ENCODE measurements at places on chromosomes 6 and 20. TPM values are rescaled to one million over a fixed set of nuclear protein-coding genes. Genes with fewer than 3 reads are reported as not detected.

DNA sequence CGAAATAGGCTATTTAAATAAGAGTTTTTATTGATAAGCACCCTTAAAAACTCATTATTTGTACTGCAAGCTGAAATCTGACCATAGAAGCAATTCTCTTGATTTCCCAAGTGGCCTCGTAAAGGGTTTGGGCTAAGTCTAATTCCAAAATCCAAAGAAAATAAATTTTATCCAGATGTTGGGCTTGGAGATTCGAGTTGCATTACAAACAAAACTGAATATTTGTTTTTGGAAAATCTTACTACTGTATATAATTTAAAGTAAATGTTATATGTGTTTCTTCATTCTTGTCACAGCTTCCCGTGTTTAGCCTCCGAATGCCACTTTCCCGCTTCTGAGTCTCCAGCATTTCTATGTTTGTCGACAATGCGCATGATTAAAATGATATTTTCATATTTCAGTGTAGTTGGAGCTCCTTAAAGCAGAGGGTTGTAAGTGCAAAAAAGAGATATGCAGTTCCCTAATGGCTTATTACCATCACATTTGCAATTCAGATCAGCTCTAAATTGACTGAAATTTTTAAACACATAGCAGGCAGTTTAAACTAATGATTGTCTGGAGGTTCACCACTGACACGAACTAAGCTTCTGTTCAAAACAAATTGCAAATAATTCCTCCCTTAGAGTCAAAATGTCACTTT lies 47.0 kb downstream of the PRL start:
- no peaks in the 10 kb centered on the region for H3K36me3 ChIP-seq
- no peaks in the 10 kb centered on the region for H3K27me3 ChIP-seq
- DNase-seq, result no peak

GRCh38 chr6:41713650-41714291 lies 21.6 kb downstream of the TFEB start:
- H3K27me3 ChIP-seq, result no peaks in the 10 kb centered on the region
- H3K27ac ChIP-seq, result peak overlapping the region; percentile 90
- no peaks in the 10 kb centered on the region for H3K36me3 ChIP-seq
- peaks cover 84% of the 10 kb centered on the region for H3K4me1 ChIP-seq

DNA sequence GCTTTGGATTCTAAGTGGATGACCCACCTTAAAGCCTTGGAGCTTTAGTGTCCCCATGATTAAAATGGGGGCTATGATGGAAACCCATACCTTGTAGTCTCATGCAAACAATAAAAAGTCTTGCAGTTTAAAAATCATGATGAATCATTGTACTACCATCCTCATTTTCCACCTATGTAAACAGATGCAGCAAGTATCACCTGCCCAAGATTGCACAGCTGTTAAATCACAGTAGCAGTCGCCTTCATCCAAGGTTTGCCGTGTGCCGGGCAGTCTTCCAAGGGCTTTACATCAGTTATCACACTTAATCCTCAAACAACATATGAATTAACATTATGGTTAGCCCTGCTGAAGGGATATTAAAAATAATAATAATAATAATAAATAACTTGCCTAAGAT lies 210.3 kb downstream of the FOXA2 start:
- H3K4me3 ChIP-seq, result no peak overlapping the region
- no peaks in the 10 kb centered on the region for H3K36me3 ChIP-seq
- peaks cover 13% of the 10 kb centered on the region for H3K4me1 ChIP-seq
- no peak for DNase-seq

GRCh38 chr6:74357321-74357720 lies 661.3 kb downstream of the CD109 start:
- no peaks in the 10 kb centered on the region for H3K36me3 ChIP-seq
- no peak for DNase-seq
- H3K27me3 ChIP-seq, result no peaks in the 10 kb centered on the region
- H3K27ac ChIP-seq, result no peak overlapping the region
- no peaks in the 10 kb centered on the region for H3K4me1 ChIP-seq

GRCh38 chr6:34586327-34587040 lies 30.4 kb upstream of the SPDEF start:
- H3K36me3 ChIP-seq, result peaks cover 12% of the 10 kb centered on the region
- H3K4me3 ChIP-seq, result no peak overlapping the region
- H3K27me3 ChIP-seq, result no peaks in the 10 kb centered on the region
- DNase-seq, result no peak
- H3K4me1 ChIP-seq, result peaks cover 15% of the 10 kb centered on the region

DNA sequence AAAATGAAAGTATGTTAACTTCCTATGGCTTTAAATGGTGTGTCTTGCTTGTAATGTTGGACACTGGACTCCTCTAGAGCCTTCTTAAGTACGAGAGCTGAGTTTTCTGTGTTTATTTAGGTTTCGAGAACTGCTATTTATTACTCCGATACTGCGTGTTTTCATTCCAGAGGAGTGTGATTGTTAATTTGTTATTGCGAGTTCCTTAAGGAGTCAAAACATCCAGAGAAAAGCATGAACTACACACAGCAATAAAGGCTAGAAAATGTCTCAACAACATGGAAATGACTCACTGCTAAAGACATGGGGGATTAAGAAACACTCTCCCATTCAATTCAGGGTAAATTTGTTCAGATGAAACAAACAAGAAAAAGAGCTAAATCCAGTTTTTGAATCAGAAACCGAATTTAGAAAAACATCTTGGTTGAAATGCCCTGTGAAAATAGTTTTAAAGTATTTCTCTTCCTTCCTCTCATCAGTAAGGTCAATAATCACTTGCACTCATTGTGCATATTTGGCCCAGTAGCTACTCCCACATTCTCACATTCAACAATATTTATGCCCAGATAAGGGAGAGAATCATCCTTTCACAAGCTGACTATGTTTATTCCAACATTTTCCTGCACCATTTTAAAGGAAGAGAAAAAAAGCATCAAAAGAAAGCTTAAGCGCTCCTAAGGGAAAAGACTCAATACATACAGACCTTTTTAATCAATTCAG lies 36.0 kb downstream of the ATXN1 start:
- H3K36me3 ChIP-seq, result no peaks in the 10 kb centered on the region
- no peak overlapping the region for H3K4me3 ChIP-seq
- DNase-seq, result no peak
- H3K27ac ChIP-seq, result peak overlapping the region; percentile 89
- peaks cover 57% of the 10 kb centered on the region for H3K4me1 ChIP-seq
- no peaks in the 10 kb centered on the region for H3K27me3 ChIP-seq

DNA sequence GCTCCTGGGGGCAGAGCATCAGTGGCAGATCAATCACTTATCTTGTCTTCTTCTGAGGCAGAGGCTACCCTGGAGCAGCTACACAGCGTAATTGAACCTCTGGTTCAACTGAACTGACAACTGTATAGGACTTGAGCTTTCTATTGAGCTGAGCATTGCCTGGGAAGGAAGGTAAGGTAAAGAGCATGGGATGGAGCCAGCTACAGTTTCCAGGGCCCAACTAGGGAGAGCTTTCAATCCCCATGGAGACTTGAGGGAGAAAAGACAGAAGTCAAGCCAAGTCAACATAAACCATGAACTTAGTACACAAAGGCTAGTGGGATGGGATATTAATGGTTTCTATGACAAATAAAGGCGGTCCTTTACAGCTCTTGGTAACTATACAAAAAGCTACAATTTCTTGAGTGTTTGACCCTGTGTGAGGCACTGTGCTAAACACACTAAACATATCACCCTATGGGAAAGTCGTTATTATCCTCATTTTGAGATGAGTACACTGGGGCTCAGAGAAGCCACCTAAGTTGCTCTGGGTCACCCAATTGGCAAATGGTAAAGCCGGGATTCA lies 140.7 kb upstream of the SLC22A23 start:
- no peaks in the 10 kb centered on the region for H3K4me1 ChIP-seq
- no peak overlapping the region for H3K4me3 ChIP-seq
- no peaks in the 10 kb centered on the region for H3K27me3 ChIP-seq
- DNase-seq, result no peak

- no peaks in the 10 kb centered on the region for H3K27me3 ChIP-seq
- H3K4me3 ChIP-seq, result peak within 1 kb of the TSS; percentile 35
- no peak within 1 kb of the TSS for H3K27ac ChIP-seq
- peak; percentile 37 for DNase-seq
- peaks cover 4% of the 10 kb centered on the region for H3K4me1 ChIP-seq
These were observed at the start of gene SNAP91 for GRCh38 chr6:83708970-83709747. SNAP91 (minus strand) TSS chr6:83709101; CDS start chr6:83707927, 1,174 bp downstream.

GRCh38 chr20:46708172-46708860 lies 1.1 kb upstream of the SLC2A10 start:
- H3K4me1 ChIP-seq, result peaks cover 37% of the 10 kb centered on the region
- peak overlapping the region; percentile 97 for H3K27ac ChIP-seq
- H3K4me3 ChIP-seq, result no peak overlapping the region
- no peaks in the 10 kb centered on the region for H3K36me3 ChIP-seq

DNA sequence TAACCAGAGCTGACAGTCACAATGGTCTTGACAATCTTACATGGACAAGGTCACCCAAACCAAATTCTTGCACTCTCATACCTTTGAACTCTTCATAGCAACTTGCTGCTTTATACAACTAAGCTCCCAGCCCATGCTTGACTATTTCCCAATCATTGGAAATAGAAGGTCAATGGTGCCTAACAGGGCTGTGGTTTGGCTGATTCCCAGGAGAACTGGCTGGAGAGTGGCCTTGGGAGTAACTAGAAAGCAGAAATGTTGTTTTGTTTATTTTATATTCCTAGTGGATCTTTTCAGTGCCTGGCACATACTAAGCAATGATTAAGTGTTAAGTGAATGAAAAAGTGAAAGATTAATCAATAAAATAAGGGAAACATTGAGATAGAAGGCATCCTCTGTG lies 3.0 kb downstream of the SPINT4 start:
- H3K27me3 ChIP-seq, result no peaks in the 10 kb centered on the region
- no peak overlapping the region for H3K4me3 ChIP-seq
- no peaks in the 10 kb centered on the region for H3K4me1 ChIP-seq

- H3K4me1 ChIP-seq, result no peaks in the 10 kb centered on the region
- no peak for DNase-seq
- no peak overlapping the region for H3K27ac ChIP-seq
These were observed 47.4 kb downstream of the LGSN start for GRCh38 chr6:63272397-63272796.

GRCh38 chr6:43261198-43261597 lies 17.9 kb downstream of the TTBK1 start:
- H3K27ac ChIP-seq, result no peak overlapping the region
- H3K27me3 ChIP-seq, result no peaks in the 10 kb centered on the region
- DNase-seq, result no peak
- H3K36me3 ChIP-seq, result no peaks in the 10 kb centered on the region
- H3K4me1 ChIP-seq, result no peaks in the 10 kb centered on the region

- H3K4me3 ChIP-seq, result no peak overlapping the region
- no peaks in the 10 kb centered on the region for H3K4me1 ChIP-seq
- H3K27ac ChIP-seq, result no peak overlapping the region
- H3K36me3 ChIP-seq, result no peaks in the 10 kb centered on the region
These were observed 636.0 kb upstream of the PTCHD4 start for GRCh38 chr6:48747040-48747439.

GRCh38 chr6:45445749-45446549 lies 68.2 kb upstream of the SUPT3H start:
- peaks cover 17% of the 10 kb centered on the region for H3K4me1 ChIP-seq
- H3K27ac ChIP-seq, result no peak overlapping the region
- no peak overlapping the region for H3K4me3 ChIP-seq
- DNase-seq, result peak; percentile 70
- no peaks in the 10 kb centered on the region for H3K36me3 ChIP-seq

DNA sequence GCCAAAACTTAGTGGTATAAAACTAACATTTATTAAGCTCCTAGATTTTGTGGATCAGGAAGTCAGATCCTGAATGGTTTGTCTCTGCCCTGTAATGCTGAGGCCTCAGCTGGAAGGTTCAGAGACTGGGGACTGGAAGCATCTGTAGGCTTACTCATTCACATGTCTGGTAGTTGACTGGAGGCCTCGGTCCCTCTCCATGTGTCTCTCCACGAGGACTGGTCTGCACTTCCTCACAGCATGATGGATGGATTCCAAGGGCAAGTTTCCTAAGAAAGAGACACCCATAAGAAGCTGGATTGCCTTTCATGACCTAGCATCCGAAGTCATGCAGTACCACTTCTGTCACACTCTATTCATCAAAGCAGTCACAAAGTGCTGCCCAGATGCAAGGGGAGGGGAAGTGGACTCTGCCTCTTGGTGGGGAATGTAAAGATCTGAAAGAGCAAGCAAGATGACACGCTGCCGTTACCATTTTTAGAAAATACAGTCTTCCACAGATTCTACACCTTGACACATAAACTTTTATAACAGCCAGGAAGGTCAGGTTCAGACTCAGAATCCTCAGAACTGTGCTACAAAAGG lies 17.2 kb upstream of the MDGA1 start:
- no peaks in the 10 kb centered on the region for H3K27me3 ChIP-seq
- no peak overlapping the region for H3K27ac ChIP-seq
- DNase-seq, result no peak
- no peak overlapping the region for H3K4me3 ChIP-seq
- peaks cover 4% of the 10 kb centered on the region for H3K4me1 ChIP-seq

DNA sequence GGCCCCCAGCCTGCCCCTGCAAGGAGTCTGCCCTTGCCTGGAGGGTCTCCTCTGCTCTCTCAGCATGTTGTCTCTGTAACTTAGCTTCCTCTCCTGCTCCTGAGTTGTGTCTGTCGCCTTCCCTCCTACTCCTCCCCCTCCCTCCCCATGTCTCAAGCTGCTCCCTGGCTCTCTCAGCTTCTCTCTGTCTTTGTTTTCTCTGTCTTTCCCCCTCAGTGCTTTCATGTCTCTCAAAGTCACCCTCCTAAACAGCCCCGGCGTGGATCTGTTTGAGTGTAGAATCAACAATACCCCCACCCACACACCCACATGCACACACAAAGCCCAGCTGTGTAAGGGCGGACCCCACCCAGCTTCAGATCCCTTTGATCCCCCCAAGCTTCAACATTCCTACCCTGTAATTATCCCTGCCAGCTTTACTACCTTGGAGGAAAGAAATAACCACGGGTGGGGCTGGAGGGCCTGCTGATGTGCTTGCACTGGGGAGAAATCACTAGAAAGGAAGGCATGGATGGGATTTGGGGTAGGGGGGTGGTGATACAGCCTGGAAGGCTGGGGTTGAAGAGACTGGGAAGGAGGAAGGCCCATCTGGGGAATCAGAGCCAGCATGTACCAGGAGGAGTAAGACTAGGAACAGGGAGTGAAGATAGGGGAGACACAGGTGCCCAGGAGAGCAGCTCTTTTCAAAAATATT lies 1.0 kb upstream of the LY6G6D start:
- H3K4me1 ChIP-seq, result peaks cover 29% of the 10 kb centered on the region
- H3K4me3 ChIP-seq, result no peak overlapping the region
- peak; percentile 62 for DNase-seq
- no peaks in the 10 kb centered on the region for H3K36me3 ChIP-seq
- peak overlapping the region; percentile 85 for H3K27ac ChIP-seq

Gene POM121L2
- not detected for total RNA-seq

Gene CRISP2
- total RNA-seq, result 0.39 TPM

Gene BACH2
- total RNA-seq, result 6.3 TPM

Gene GRM4
- not detected for total RNA-seq

Gene OR2J3
- total RNA-seq, result not detected

All from thyroid gland (tissue), 4 donors.